ENCODE measurements at places on chromosomes 1 and 21.

- no peak for DNase-seq
These were observed 14.3 kb downstream of the KCNC4 start for GRCh38 chr1:110224240-110224995.

DNA sequence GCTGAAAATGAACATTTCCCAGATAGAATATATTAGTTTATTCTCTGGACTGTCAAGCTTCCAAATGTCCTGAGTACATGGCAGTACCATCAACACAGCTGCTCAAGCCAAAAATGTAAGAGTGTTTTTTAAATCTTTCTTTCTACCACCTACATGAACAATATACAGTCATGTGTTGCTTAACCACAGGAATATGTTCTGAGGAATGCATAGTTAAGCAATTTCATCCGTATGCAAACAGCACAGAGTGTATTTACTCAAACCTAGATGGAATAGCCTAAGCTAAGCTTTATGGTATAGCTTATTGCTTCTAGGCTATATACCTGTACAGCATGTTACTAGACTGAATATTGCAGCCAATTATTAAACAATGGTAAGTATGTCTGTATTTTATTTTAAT lies 561.9 kb upstream of the ADGRL4 start:
- DNase-seq, result no peak

GRCh38 chr1:234400773-234401172 lies 27.5 kb downstream of the COA6 start:
- no peak for DNase-seq

DNA sequence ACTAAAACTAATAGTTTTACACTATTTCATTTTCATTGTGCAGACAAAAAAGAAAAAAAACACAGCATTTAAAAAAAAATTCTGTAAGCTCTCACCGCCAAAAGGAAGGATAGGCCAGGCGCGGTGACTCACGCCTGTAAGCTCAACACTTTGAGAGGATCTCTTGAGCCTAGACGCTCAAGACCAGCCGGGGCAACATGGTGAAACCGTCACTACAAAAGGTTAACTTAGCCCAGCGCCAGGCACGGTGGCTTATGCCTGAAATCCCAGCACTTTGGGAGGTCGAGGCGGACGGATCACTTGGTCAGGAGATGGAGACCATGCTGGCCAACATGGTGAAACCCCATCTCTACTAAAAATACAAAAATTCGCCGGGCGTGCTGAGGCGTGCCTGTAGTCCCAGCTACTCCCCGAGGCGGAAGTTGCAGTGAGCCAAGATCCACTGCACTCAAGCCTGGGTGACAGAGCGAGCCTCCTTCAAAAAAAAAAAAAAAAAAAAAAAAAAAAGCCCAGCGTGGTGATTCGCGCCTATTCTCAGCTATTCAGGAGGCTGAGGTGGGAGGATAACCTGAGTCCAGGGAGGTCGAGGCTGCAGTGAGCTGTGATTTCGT lies 14.3 kb upstream of the SPEN start:
- peak; percentile 41 for DNase-seq

DNA sequence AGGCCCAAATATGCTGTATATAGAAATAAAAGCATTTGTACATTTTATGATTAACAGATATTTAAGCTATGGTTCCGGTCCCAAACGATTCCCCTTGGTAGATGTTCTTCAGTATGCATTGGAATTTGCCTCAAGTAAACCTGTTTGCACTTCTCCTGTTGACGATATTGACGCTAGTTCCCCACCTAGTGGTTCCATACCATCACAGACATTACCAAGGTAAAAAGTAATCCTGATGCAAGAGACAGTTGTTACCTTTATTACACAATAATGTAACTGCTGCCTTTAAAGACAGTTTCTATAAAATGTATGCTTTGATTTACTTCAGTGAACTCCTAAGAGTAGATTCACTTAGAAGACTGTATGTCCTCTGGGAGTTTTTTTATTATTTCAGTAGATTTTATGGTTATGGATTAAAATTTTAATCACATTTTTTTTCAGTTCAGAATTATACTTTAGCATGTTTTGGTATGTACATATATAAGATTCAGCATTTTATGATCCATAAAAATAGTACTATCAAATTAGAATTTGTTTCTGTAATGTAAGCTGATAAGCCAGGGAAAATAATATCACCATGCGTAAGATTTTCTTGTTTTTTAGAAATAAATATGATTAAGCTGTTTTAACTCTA lies 96.5 kb downstream of the USP25 start:
- no peak for DNase-seq

DNA sequence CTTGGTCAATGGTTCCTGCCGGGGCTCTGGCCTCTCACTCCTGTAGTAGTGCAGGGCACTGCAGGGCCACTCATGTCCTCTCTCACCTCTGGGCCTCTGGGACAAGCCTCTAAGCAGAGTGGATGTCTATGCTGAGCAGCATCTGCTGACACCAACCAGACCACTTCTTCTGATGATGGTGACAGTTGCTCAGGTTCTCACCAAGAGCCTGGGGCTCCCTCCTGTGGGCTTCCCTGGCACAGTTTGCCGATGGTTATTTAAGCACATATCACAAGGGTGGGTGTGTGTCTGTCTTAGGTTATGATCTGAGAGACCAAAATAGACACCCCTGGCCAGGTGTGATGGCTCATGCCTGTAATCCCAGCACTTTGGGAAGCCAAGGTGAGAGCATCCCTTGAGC lies 17.4 kb upstream of the GPR137B start:
- DNase-seq, result no peak

- DNase-seq, result no peak
These were observed 645.2 kb upstream of the USP24 start for GRCh38 chr1:55860326-55860725.

- DNase-seq, result no peak
These were observed 1.2 kb downstream of the MIER1 start for GRCh38 chr1:66925944-66926343.

GRCh38 chr1:184051138-184051484 lies 419 bp upstream of the TSEN15 start:
- DNase-seq, result no peak

- no peak for DNase-seq
These were observed 307.1 kb upstream of the RRP15 start for GRCh38 chr1:217977943-217978342.

- no peak for DNase-seq
These were observed 2.0 kb downstream of the C1orf232 start for GRCh38 chr1:26166719-26167281.

DNA sequence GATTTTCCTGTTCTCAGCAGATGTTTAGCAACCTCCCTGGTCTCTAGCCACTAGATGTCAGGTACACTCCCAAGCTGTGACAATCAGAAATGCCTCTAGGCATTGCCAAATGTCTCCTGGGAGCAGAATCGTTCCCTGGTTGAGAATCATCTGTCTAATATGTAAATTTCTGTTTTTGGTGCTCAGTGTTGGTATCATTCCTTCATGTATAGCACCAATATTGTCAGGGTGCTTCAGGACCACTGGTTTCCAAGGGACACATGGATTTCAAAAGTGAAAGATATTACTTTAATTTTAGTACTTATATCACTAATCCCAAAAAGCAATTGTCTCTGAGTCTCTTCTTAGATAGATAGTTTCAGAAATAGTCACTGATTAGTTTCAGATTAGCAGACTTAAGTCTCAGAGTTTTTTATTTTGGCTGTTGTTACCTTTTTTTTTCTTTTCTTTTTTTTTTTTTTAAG lies 160.1 kb downstream of the PTPRC start:
- no peak for DNase-seq

DNA sequence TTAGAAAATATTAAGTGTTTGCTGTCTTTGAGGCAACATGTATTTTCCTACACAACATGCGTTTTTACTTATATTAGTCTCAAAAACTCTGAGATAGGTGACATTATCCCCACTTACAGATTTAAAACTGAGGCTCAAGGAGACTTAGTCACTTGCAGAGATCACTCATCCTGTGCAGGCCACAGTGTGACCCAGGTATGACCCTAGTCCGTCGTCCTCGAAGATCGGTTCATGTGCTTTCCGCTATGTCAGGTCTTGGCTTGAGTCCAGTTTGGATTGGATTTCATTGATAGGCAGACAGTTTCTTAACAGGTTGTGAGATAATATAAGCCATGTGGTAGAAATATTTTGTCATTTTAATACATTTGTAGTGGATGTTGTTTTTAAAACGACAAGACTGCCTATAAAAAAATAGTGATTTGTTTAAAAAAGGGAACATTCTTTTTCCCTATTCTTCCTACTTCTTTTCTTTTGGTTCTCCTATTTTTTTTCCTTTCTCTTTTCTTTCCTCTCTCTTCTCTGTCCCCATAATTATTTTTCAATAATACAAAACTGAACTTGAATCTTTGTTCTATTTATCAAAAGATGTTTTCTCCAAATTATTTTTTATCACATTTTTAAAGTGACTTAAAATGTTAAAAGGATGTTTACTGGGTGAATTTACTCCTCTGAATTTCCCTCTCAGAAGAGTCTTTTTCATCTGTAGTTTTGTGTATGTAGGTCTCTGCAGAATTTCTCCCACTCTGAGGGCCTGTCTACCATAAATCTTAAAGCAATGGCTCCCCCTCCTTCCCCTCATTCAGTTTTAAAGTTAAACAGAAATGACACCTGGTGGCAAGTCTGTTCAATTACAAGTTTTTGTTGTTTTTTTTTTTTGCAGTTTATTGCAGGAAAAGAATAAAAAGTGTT lies 81.8 kb downstream of the PHTF1 start:
- no peak for DNase-seq

Data from activated CD8-positive, alpha-beta memory T cell treated with anti-CD3 and anti-CD28 coated beads, Interleukin-2, amount 50 U/mL, for 4 hours (primary cell).